ENCODE measurements at places on chromosomes 7 and 10.

DNA sequence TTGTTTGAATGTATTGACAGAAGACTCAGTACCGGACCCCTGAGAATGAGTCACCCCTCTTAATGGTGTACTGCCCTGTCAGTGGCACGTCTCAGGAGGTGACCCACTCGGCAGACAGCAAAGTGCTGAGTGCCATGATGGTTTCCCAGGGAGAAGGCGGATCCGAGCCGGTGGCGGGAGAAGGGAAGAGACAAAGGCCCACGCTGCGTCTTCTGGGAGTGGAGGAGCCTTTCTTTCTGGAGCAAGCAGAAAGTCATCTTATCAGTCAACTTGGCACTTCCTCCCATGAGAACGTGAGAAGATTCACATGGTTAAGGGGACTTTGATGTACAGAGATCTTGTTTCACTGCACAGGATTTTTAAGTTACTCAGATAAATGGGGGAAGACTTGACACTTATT is 14.6 kb upstream of the PPP2R2D start:
- DNase-seq, result no peak

DNA sequence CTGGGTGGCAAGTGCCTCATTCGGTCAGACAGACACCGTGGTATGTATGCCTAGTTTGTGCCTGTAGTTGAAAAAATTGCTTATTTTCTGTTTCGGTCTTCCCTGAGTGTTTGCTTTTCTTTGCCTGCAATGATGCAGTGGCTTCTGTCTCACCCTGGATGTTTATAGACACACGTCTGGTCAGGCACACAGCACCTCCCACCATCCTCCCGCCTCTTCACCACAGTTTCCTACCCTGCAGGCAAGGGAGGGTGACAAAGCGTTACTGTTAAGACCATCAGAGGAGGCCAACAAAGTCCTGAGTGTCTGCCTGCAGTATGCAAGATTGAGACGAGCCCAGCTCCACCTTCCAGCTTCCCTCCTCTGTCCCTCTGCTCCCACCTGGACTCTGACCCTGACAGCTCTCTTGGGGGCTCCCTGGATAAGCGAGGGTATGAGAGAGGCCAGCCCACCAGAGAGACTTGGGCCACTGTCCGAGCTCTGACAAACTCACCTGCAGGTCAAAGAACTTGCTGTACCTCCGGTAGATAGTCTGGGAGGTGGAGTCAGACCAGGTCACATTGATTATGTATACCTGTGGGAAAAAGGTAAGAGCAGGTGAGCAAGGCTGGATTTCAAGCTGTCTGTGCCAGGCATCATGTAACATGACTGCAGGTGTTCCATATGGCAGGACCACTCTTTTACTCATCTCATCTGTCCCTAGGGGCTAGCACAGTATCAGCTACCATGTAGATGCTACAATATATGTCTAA is 54.4 kb downstream of the SH3PXD2A start:
- DNase-seq, result peak; percentile 47

GRCh38 chr7:155265961-155266360 is 31.7 kb upstream of the INSIG1 start:
- no peak for DNase-seq

DNA sequence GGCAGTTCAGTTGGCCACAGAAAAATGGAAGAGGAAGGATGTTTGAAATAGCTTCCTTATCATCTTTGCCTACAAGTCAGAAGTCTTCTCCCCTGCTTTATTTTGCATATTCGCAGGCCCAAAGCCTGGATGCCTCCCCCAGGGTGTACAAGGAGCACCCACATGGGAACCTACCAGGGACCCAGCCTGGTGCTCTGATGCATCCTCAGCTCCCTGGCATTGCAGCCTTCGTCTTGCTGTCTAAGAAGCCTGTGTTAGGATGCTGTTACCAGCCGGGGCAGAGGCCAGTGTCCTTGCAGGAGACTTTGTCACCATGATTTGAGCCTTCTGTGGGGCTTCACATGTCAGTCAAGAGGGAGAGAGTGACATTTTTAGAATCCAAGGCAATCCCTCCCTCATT is 27.0 kb upstream of the GPR26 start:
- no peak for DNase-seq

GRCh38 chr10:14740684-14741247 is 33.9 kb downstream of the FAM107B start:
- DNase-seq, result no peak

DNA sequence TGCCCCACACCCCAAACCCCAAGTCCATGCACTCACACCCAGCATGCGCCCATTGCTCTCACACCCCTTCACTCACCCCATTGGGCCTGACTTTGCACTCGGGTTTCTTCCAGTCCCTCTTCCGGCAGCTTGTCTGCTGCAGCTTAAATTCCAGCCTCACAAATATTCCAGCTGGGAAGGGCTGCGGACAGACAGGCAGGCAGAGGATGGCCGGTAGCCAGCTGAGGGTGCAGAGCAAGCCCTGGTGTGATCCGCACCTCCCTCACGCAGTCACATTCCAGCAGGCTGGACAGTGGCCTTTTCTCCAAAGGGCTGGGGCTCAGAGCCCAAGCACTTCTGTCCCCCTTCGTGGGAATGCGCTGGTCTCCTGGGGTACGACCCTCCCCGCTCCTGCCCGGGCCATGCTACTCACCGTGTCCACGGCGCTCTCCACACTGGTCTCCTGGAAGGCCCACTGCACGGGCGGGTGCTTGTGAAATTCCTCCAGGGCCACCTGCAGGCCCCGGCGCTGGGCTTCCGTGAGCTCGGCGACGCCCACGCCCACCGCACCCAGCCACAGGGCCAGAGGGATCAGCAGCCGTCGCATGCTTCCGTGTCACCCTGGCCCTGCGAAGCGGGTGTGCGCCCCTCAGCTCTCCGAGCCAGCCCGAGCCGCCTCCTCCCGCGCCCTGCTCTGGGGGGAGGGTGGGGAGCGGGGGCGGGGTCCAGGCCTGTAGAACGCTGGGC is 1.2 kb downstream of the RARRES2 start:
- DNase-seq, result no peak
